ENCODE measurements at places on chromosomes 2 and 18.
A peak's percentile ranks its signal among the peaks of the same experiment; 100 is the strongest.

DNA sequence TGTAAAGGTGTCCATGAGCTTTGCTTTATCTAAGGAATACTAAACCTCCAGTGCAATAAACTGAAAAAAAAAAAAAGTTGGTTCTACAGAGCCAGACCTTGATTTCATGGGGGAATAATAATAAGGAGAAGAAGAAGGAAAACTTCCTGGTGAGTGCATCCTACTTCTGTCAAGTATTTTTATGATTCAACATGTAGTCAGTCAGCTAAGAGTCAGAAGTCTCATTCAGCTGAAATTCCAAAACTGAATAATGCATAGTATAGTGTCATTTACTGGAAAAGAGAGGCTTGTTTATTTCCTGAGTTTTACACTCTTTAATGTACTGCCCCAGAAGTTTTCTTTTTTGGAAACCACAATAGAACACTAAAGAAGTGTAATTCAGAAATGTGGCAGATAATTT is 77.8 kb upstream of the TACR1 start:
- no peak for DNase-seq

DNA sequence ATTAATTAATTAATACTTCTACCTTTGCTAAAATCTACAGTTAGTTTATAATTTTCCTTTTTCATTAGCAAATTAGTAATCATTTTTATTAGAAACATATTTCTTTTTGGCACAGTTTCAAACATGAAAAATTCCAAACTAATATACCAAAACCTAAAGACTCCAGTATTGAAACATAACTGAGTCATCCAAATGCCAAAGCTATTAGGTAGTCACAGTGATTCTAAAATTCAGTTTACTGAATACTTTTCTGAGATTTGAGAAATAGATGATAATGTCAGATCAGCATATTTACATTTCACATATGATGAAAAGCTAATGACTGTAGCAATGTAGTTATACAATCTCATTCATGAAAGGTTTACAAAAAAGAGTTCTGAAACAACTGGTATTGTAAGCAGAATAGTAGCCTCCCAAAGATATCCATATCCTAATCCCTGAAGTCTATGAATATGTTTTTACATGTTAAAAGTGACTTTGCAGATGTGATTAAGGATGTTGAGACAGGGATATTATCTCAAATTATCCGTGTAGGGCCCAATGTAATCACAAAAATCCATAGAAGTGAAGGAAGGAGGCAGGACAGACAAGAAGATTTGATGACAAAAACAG is 680.2 kb upstream of the CHAC2 start:
- no peak for DNase-seq

DNA sequence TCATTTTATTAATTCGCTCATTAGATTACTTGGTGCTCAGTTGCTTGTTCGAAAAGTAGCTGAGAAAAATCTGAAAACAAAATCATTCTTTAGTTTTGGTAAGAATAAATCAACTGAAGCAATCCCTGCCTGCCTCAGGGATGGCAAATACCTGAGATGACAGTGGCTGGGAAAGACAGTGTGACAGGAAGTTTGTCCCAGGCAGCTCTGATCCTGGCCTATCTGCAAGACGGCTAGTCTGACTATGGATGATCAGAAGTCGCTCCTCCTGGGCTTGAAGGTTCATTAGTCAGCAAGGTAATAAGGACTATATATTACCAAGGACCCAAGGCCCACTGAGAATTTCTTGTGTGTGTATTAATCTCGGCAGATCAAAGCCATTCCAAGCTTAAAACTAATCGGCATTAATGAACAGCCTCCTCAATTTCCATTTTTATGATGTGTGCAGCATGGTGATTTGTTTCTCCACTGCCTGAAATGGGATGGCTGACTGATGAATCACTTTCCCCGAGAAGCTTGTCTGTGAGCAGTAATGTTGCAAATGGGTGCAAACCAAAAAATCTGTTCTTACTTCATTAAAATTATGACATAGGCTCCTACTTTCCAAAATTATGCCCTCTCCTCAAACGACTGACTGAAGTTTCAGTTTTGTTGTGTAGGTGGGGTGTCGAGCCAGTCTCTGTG is 199.9 kb downstream of the ACTR3 start:
- no peak for DNase-seq

DNA sequence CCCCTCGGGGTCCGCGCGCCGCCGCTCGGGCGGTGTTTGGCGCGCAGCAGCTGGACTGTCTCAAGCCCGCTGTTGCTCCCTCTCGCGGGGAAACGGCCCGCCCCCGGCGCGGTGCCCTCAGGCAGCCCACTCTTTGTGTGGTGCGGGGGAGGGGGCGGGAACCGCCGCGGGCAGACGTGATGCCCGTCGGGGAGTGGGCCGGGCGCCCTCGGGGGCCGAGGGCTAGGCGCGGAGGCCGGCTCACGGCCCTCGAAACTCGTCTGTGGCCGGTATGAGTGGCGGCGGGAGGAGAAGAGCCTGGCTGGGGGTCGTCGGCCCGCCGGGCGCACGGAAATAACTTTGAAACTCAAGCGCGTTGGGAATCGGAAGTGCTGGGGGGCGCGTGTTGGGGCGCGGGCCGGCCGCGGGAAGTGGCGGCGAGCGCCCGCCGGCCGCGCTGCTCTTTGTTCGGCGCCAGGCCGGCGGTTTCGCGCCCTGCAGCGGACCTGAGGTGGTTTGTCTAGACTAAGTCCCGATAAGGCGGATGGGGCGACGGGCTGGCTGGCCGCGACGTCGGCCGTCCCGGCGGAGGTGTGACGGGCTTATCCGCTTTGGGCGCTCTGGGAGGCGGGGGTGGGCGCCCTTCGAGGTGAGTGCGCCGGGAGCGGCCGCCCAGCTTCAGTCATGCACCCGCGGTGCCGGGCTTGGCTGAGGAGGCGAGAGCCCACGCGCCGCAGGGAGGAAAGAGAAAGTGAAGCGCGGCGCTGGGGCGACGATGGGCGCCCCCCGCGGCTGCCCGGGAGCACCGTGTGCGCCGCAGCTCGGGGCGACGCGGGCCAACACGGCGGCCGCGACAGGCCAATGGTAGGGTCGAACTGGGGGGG is 679 bp downstream of the PTMA start:
- peak; percentile 34 for DNase-seq

- no peak for DNase-seq
Measured at GRCh38 chr2:216562696-216563435, 64.2 kb downstream of the RPL37A start.

DNA sequence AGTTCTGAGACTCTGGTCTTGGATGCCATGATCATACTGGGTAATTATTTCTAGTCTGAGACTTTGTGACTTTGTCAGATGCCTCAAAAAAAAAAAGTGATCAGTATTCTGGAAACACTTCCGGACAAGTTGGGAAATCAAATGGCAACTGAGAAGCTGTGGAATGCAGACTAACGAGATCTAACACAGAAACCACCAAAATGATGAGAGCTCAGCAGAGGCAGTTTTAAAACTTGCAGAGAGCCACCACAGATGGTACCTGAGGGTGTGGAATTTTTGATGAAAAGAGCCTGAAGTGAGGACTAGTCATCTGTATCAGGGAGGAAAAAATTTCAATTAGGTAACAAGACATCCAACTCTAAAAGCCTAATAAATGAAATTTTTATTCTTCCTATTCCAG is 5.5 kb upstream of the GPR75 start:
- DNase-seq = no peak

DNA sequence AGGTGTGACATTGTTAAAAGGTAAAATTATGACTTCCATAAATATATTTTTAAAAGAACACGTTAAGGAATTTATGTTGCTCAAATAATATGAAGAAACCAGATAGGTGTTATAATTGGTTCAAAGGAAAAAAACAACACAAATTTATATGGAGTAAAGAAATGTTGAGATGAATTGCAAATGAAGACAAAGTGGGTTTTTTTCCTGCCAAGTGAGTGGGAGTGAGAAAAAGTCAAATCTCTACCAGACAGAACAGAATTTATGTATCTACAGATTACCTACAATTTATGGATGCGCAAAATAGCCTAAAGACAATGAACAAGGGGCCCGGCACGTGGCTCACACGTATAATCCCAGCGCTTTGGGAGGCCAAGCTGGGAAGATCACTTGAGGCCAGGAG is 159.7 kb upstream of the SLC1A4 start:
- no peak for DNase-seq

GRCh38 chr18:13455960-13456481 is 237.5 kb downstream of the LDLRAD4 start:
- DNase-seq = peak; percentile 25

- no peak for DNase-seq
Measured at GRCh38 chr2:14494759-14495158, 137.8 kb upstream of the LRATD1 start.

DNA sequence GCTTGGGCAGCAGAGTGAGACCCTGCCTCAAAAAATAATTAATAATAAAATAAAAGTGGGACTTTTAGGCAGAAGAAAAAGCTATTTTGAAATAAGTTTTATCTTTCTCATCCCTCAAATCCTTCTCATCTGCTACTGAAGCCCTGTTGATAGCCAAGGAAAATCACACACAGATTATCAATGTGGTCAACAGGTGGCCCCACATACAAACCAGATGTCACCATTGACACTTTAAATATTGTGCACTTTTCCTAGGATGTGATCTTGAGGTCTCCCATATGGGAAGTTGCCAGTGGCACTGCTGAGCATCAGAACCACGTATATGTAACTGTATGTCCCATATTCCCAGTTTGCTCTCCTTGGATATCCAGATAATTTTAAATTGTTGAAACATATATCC is 64.6 kb downstream of the KCTD18 start:
- DNase-seq = no peak

DNA sequence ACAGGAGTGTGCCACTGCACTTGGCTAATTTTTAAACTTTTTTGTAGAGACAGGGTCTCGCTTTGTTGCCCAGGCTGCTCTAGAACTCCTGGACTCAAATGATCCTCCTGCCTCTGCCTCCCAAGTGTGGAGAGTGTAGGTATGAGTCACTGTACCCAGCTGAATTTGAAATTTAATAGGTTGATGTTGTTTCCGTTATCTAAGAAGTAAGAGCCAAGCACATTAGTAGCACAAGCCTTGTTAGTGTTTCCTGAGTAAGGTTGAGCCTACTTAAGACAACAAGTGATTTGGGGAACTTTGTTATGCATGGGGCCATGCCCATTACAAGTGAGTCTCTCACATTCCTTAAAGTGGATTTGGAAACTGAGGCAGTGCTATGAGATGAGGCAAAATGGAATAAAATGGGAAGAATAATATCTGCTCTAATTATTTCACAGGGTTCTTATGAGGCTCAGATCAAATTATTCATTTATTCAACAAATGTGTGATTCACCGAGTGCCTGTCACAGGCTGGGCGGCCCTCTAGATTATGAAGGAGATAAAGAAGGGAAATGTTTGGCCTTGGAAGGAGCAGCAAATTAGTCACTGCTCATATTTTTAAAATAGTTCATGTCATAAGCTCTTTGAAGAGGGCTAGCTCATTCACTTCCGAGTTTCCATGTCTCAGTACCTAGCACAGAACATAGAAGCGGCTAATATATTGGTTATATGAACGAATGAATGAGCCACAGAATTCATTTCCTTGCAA is 217.2 kb downstream of the LDLRAD4 start:
- peak; percentile 27 for DNase-seq

- DNase-seq = no peak
Measured at GRCh38 chr2:100887713-100888495, 68.0 kb downstream of the NPAS2 start.

- no peak for DNase-seq
Measured at GRCh38 chr18:67385455-67385854, 131.1 kb downstream of the DSEL start.
